ENCODE measurements at places on chromosomes 1 and 21. TPM values are rescaled to one million over a fixed set of nuclear protein-coding genes. Genes with fewer than 3 reads are reported as not detected.

Gene CFHR3
- total RNA-seq, result 0.52 TPM

Gene PBX1
- total RNA-seq, result 118 TPM

Gene ANXA9
- 1.5 TPM for total RNA-seq

GRCh38 chr1:161021165-161021969 lies 415 bp upstream of the F11R start:
- H3K36me3 ChIP-seq, result no peaks in the 10 kb centered on the region
- H3K27me3 ChIP-seq, result no peaks in the 10 kb centered on the region
- H3K4me1 ChIP-seq, result peaks cover 17% of the 10 kb centered on the region
- peak overlapping the region; percentile 94 for H3K4me3 ChIP-seq
- DNase-seq, result peak; percentile 99

GRCh38 chr21:24255591-24255990 lies 1351.7 kb downstream of the MRPL39 start:
- H3K27ac ChIP-seq, result no peak overlapping the region
- H3K27me3 ChIP-seq, result no peaks in the 10 kb centered on the region
- H3K4me1 ChIP-seq, result no peaks in the 10 kb centered on the region
- H3K36me3 ChIP-seq, result no peaks in the 10 kb centered on the region

GRCh38 chr1:61539720-61540462 lies 185.1 kb downstream of the TM2D1 start:
- H3K36me3 ChIP-seq, result no peaks in the 10 kb centered on the region
- no peaks in the 10 kb centered on the region for H3K27me3 ChIP-seq
- no peak overlapping the region for H3K27ac ChIP-seq
- H3K4me3 ChIP-seq, result no peak overlapping the region
- DNase-seq, result no peak
- H3K4me1 ChIP-seq, result no peaks in the 10 kb centered on the region

Gene CELA3B
- not detected for total RNA-seq

Gene SGIP1
- 2.1 TPM for total RNA-seq

All from H1 (cell line).